ENCODE measurements at places on chromosomes 1 and 21.

DNA sequence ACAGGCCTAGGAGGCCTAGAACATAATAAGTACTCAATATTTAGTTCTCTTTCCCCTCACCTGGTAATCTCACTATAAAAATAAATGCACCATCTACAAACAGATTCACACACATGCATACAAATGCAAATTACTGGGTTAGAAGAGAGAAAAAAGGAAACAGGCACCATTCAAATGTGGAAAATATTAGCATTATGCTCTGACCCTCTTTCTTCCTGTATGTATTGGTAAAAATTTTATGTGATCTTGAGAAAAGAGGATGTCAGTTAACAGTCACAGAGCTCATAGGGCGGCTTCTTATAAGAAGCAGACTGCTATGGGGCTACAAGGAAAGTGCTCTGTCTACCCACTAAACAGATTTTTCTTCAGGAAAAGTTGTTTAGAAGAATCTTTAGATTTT is 565.4 kb downstream of the LMO4 start:
- DNase-seq = no peak

GRCh38 chr1:201396861-201397464 is 2.2 kb downstream of the LAD1 start:
- DNase-seq = no peak

DNA sequence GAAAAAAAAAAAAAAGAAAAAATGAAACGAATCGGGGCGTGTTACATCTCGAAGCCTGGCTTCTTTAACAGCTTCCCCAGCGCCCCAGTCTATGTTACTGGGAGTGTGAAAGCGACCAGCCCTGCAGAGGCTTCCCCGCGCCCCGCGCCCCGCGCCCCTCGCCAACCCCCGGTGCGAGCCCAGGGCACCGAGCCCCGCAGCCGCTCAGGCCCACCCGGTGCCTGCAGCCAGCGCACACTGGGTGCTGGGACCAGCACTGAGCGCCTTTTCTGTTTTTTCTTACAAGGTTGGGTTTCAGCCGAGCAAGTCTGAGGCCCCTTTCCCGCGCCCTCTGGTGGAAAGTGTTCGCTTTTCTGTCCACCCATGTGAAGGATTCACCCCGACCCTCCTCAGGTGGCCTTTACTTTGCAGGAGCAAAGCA is 42.1 kb upstream of the ZNF496 start:
- peak; percentile 33 for DNase-seq

DNA sequence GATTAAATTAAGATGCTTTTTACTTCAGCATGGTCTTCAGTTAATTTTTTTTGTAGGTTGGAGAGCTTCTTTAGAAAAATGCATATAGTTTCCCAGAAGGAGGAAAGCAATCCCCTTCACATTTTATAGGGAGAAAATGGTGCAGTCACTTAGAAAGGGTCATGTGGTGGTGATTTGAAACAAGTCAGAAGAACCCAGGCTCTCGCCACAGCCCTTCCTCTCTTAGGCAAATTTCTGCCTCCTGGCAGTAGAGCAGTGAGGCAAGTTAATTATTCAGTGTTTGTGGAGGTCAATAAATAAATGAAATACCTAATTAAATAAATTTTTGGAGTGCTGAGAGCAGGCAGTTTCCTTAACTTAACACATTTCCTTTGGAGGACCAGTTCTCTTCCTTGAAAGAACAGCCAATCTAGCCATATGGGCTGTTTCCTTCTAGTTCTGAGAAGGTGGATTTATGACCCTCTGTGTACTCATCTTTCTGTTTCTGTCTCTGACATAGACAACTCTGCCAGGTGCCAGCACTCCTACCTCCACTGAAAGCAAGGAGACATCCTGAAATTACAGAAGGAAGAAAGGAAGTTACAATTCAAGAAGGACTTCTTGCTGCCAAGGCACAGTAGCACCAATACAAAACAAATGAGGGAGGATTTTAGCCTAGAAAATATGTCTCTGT is 19.0 kb upstream of the POGZ start:
- DNase-seq = no peak

GRCh38 chr1:170261669-170262068 is 115.9 kb downstream of the NTMT2 start:
- no peak for DNase-seq

DNA sequence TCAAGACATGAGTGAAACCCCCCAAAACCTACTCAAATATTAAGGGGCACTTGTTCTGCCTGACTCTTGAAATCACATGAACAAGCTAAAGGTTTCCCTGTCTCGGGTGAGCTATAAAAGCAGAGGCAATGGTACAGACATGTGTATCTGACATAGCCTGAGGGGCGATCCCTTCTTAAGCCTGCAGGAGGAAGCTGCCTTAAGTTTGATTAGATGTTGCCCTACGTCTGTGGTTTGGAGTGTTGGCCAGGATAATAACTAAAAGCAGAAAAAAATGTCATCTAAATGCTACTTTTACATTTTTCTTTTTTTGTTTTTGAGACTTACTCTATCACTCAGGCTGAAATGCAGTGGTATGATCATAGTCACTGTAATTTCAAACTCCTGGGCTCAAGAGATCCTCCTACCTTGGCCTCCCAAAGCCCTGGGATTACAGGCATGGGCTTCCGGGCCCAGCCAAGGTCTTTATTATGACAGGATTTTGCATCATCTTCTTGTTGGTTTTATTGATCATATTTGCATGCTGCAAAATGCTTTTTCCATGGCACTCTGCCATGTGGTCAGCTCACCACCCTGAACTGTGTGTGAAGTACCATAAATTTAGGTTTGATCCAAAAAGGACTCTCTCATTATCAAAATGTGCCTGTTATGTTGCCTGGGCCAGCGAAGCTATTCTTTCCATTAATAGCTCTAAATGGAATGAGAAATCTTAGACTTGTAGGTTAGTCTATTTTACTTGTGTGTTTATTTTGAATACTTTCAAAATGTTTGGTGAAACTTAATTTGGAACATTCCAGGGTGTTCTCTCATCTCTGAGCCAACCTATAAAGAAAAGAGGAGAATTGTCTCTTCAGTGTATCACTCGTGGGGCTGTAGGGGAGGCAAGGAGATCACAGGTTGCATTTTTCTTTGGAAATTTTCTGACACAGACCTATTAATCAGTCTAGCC is 15.0 kb upstream of the HMGN1 start:
- no peak for DNase-seq

DNA sequence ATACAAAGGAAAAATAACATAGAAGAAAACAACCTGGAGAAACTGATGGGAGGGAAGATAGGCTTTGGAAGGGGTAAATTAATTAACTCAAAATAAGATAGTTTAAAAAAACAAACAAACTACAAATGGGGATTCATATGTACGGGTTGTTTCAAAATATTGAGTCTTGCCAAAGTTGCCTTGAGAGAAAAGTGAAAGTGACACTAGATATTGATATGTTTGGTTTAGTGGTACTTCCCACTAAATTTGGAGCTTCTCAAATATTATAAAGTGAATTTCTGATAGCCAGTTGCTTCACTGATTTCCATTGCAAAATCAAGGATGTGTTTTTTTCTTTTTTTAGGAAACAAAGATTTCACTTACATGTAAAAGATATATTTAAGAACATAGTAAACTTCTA is 149.5 kb upstream of the RUNX1 start:
- DNase-seq = no peak

GRCh38 chr1:160375788-160376524 is 9.1 kb downstream of the NHLH1 start:
- no peak for DNase-seq

GRCh38 chr1:178358456-178358855 is 138.3 kb downstream of the CLEC20A start:
- no peak for DNase-seq

DNA sequence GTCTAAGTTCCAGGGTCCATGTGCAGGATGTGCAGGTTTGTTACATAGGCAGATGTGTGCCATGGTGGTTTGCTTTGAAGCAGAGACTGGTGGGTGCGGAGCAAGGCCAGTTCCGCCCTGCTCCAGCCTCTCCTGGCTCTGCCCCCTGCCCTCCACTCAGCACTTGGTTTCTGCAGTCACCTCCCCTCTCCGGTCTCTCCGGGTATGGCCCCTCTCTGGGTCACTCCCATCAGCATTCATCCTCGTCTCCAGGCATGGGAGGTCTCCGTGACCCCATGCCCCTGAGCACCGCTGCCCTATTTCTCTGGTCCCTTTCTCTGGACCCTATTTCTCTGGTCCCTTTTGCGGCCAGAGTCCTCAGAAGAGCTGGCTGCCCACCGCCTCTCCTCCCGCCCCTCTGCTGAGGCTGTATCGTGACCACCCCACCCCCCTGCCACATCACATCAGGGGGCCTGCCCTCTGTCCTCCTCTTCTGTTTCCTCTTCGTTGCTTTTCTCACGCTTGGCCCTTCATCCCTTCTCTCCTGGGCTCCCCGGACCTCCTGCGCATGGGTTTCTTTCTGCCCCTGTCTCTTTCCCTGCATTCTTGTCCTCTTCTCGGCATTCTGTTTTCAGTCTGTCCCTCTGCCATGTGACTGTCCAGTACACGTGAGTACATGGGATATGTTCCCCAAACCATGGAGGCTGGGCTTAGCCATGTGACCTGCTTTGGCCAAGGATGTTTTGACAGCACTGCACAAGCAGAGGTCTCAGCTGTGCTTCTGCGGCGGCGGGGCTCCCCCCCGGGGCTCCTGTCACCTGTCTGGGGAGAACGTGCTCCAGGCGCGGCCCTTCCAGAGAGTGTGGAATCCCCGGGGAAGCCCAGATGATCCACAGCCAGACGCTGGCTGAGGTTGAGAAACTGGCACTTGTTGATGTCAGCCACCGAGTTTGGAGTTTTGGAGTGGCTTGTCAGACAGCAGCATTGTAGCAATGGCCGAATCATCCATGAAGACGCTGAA is 54.4 kb upstream of the C1orf174 start:
- DNase-seq = no peak

- no peak for DNase-seq
Observed at GRCh38 chr21:28587748-28588147, 404.9 kb downstream of the LTN1 start.

DNA sequence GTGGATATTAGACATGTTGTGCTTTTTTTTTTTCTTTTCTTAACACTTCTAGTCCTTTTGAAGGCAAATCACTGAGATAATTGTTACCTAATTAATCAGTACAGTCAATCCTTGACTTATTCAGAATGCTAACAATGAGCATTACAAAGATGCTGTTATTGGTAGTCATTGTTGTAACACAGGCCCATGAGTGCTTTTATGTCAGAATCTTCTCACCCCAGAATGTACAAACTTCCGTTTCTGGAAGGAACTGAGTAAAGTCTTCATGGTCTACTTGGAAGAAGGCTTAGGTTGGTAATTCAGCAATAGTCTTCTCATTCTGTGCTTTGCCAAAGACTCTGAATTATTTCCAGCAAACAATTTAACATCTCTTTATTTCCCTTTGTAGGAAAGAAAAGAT is 3.1 kb downstream of the KCNK1 start:
- no peak for DNase-seq

DNA sequence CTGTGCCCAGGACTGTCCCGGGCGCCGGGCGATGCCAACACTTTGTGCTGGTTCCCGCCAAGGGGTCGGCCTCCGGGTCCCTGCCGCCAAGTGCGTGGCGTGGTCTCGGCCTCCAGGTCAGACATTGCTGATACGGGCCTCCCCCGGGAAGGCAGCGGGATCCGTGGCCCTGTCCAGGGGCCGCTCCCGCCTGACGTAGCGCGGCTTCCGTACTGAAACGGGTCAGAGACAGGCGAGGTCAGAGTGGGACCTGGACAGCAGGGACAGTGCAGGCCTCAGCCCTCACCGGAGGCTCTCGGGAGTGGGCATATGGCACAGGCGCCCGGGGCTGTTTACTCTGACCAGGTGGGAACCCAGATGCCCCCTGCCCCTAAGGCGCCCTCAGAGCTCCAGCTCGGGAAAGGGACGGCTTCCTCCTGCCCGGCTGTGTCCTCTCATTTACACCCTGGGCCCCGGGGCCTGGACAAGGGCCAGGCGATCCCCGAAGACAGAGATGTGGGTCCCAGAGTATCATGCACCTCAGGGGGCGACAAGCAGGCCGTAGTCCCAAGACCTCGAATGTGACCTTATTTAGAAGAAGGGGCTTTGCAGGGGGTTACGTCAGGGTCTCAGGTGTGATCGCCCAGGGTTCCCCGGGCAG is 8.8 kb upstream of the RNF223 start:
- DNase-seq = no peak

GRCh38 chr1:193109619-193110018 is 4.4 kb upstream of the GLRX2 start:
- no peak for DNase-seq

- no peak for DNase-seq
Observed at GRCh38 chr21:45548711-45549491, 6.7 kb upstream of the SLC19A1 start.

- DNase-seq = no peak
Observed at GRCh38 chr1:194223596-194223995, 1037.2 kb upstream of the B3GALT2 start.

GRCh38 chr1:171935664-171936063 is 94.4 kb downstream of the DNM3 start:
- DNase-seq = no peak

- no peak for DNase-seq
Observed at GRCh38 chr1:221717485-221717853, 24.4 kb downstream of the DUSP10 start.

DNA sequence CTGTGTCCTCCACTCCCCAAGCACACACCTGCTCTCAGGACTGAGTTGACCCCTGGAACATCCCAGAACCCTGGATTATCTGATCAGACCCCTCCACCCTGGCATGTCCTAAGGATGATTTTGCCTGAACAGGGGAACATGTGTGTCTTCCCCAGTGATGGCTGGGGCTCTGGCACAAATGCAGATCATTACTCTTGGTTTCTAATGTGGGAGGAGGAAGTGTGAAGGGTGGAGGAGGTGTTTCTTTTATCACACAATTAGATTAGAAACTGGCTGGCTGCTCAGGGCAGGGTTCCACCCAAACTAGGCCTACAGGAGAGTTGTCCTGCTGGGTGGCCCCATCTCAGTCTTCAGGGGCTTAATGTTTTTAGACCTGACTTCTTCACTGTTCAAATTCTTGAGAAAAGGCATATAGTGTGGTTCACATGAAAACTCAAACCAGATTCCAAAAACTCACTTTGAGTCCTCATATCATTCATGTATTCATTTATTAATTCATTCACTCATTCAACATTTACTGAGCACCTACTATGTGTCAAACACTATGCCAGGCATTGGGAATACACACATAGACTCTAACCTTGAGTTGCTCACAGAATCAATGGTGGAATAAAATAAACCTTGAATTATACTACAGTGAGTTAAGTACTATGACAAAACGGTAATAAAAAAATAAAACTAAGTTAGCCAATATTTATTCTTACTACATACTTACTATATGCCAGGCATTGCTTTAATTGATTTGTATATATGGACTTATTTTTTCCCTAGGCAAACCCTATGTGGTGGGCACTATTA is 221.8 kb upstream of the JUN start:
- no peak for DNase-seq

DNA sequence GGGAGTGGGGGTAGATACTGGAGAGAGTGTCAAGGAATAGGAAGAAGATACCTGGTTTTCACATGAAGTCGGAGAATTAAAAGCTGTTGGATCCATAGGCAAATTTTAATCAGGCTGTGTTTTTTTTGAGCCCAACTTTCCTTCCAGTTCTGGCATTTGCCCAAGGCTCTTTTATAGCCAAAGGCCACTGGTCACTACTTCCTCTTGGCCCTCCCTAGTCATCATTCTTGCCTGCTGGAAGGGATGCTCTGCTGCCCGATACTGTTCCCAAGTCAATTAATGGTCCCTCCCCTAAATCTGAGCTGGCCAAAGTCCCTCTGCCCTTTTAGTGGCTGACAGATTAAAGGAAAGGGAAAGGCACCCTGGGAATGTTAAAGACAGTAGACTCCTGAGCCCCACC is 102.8 kb upstream of the ZNF648 start:
- DNase-seq = no peak
